Stimulated activated CD8-positive, alpha-beta memory T cell treated with anti-CD3 and anti-CD28 coated beads, Interleukin-7, amount 100 ng/mL, for 48 hours (primary cell): ENCODE measurements at places on chromosomes 13 and 19.

- DNase-seq = no peak
Measured at GRCh38 chr19:39828654-39829032, 5.3 kb downstream of the DYRK1B start.

- no peak for DNase-seq
Measured at GRCh38 chr13:37209621-37210580, 104.4 kb upstream of the CSNK1A1L start.

DNA sequence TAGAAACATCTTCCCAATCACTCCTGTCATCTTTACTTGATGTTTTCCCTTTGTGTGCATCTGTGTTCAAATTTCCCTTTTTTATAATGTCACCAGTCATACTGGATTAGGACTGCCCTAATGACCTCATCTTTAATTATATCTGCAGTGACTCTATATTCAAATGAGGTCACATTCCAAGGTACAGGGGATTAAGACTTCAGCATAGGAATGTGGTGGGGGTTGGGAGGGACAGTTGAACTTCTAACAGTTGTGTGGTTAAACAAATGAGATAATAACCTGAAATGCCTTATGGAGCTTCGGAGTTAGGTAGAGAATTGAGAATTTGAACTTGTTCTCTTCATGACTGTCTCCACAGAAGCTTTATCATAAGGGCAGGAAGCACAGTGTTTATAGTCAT lies 23.0 kb downstream of the PAN3 start:
- no peak for DNase-seq

- DNase-seq = no peak
Measured at GRCh38 chr19:31232180-31232579, 117.1 kb downstream of the TSHZ3 start.

DNA sequence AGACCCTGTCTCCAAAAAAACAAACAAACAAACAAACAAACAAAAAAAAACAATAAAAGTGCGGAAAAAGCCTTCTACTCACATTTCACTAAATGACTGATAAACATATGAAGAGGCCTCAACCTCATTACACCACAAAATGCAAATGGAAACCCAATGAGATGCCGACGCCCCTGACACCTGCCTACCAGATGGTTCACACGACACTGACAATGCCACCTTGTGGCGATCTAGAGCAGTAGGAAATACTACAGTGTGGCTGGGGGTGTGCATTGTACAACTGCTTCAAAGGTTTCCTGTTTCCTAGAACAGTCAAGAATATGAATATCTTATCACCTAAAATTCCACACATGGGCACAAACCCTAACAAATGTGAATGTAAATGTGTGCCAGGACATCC lies 14.0 kb downstream of the SCGB2B2 start:
- DNase-seq = peak; percentile 18

GRCh38 chr13:32707471-32707870 lies 121.2 kb downstream of the PDS5B start:
- no peak for DNase-seq

DNA sequence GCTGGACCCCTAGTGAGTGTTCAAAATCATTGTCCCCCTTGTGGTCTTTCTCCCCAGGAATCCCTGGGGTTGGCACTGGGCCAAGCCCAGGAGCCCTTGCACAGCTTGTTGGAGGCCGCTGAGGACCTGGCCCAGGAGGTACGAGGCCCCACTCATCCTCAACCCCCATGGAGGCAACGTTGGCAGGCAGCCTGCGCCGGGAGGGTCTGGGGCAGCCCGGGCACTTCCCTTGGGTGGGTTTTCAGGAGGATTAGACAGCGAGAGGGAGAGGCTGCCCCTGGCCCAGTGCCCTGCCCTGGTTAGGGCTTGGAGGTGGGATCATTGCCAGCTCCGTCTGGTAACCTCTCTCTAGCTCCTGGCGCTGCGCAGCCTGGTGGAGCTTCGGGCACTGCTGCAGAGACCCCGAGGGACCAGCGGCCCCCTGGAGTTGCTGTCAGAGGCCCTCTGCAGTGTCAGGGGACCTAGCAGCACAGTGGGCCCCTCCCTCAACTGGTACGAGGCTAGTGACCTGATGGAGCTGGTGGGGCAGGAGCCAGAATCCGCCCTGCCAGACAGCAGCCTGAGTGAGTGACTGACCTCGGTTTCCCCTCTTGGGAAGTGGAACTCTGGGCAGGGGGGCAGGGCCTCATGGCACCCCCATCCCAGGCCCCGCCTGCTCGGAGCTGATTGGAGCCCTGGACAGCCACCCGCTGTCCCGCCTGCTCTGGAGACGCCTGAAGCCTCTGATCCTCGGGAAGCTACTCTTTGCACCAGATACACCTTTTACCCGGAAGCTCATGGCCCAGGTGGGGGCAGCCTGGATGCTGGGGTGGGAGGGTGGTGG lies 3.0 kb downstream of the ABCA7 start:
- no peak for DNase-seq

GRCh38 chr13:87089391-87089790 lies 581.8 kb upstream of the SLITRK5 start:
- no peak for DNase-seq

DNA sequence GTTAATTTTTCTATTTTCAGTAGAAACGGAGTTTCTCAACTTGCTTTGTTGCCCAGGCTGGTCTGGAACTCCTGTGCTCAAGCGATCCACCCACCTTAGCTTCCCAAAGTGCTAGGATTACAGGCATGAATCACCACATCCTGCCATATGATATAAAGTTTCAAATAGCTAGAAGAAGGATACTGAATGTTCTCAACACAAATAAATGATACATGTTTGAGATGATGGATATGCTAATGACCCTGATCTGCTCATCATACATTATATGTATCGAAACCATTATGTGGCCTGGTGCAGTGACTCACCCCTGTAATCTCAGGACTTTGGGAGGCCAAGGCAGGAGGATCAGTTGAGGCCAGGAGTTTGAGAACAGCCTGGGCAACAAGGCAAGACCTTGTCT lies 11.5 kb downstream of the CIB3 start:
- no peak for DNase-seq

DNA sequence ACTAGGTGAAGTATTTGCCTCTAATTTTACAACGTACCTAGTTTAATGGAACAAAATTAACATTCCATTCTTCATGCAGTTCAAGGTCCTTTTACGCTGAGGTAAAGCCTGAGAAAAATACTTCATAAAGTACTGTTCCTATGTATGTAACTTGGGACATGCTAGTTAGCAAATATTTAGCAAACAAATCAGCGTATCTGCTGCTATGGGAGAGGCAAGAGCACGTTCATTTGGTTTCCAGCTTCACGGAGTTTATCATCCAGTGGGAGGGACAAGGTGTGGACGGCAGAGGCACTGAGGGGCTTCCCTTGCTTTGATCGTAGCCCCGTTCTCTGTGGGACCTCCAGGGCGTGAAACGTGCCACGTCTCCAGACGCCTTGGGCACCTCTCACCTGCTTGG lies 248.8 kb downstream of the IRS2 start:
- no peak for DNase-seq

DNA sequence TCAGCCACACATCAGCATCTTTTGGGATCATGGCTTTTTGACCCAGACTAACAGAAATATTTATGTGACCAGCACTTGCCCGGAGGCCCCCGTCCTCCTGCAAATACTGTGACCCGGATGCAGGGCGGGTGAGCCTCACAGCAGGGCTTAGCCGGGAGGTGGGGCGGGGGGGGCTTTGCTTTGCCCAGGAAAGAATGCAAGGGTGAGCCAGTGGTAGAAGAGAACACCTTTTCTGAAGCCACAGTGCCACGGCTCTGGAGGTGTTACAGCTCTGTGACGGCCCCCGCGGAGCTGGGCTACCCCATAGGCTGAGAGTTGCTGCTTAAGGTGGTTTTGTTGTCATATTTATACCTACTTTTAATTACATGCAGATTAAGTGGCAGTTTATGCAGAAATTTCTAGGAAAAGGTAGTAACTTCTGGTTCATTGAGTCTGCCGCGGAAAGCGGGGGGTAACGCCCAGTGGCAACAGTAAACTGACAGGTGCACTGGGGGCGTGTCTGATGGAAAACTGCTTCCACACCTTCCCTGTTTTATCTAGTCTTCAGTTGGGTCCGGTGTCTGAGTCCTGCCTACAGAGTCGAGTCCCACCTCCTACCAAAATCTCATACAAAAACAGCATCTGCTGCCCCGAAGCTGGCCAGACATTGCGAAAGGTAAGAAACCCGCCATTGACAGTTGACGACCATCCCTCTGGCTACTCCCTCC lies 187.9 kb downstream of the TEX29 start:
- no peak for DNase-seq

DNA sequence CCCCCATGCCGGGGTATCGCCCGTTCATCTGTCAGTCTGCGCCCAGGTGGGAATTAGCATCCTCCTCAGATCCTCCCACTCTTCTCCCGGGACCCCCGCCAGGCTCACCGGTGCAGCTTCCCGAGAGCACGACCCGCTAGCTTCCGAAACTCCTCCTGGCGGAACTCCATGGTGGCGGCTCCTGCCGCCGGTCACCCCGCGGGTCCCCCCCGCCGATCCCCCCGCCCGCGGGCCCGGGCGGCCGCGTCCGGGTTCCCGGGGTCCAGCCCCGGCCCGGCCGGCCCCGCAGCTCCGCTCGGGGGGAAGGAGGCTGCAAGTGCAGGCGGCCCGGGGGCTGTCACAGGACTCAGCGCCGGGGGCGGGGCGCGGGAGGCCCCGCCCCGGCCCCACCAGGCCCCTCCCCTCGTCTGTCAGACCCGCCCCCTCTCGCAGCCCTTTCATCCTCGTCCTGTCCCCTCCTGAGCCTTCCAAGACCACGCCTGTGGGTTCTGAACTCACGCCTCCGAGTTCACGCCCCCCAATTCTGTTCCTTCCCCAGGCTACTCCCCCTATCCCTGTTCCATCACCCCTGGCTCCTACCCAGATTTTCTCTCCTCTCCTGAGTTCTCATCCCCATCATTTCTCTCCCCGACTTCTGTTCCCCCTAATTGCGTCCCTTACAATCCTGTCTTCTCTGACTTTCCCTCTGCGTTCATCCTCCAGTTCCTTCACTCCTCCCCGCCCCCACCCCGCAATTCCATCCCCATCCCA lies at the start of gene SLC17A7:
SLC17A7 (minus strand) TSS at position 318 of the 750 bp plus-strand sequence; CDS start at position 170, 148 bp downstream.
- no peak for DNase-seq
